ENCODE measurements at places on chromosomes 3 and 15.
A peak's percentile ranks its signal among the peaks of the same experiment; 100 is the strongest.

DNA sequence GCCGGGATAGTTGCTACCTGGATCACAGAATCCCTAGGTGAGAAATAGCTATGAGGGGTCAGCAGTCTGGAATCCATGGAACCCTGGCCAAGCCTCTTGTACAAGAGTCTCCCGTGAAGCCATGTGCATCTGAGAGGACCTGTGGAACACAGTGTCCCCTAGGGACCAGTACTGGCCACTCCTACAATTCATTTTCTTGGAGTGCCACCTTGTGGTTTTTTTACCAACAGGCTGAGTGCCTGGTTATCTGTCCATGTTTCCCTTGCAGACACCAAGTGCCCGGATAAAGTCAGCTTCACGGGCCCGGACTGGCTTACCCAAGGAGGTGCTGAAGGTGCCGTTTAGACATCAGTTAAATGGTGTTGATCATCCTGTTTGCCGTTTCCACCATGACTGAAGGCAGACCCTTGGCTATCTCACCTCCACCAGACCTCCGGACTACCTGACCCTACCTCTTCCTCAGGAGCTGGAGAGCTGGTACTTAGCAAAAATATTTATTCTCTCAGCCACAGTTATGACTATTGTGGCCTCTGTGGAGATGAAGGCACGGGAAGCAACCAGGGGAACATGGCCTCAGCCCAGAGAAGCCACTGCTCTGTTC lies 93.9 kb downstream of the RBPMS2 start:
- H3K4me1 ChIP-seq, result peaks cover 1% of the 10 kb centered on the region
- H3K4me3 ChIP-seq, result no peak overlapping the region
- H3K27ac ChIP-seq, result no peak overlapping the region
- no peak for DNase-seq

- peaks cover 14% of the 10 kb centered on the region for H3K4me1 ChIP-seq
- no peaks in the 10 kb centered on the region for H3K36me3 ChIP-seq
- no peak for DNase-seq
- no peak overlapping the region for H3K4me3 ChIP-seq
- peaks cover 4% of the 10 kb centered on the region for H3K27me3 ChIP-seq
- H3K27ac ChIP-seq, result no peak overlapping the region
Observed at GRCh38 chr3:119314821-119315220, 20.6 kb downstream of the ARHGAP31 start.

DNA sequence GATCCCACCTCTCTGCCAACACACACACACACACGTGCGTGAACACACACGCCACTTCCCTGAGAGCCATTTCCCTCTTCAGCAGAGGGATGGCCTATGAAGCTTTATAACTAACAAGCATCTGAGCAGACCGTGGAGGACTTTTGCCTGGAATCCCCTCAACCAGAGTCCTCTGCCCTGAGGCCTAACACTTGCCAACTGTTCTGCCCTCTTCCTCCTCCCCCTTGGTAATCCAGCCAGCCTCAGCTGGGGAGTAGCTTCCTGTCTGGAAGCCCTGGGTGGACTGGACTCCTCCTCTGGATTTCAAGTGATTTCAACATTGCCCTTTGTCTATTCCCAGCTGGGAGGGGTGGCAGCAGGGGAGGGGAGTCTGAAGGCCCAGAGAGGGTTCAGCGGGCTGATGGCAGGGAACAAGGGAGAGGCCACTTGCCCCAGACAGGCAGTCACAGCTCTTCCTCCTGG lies 68.4 kb upstream of the HACD2 start:
- H3K4me1 ChIP-seq, result no peaks in the 10 kb centered on the region
- no peak overlapping the region for H3K27ac ChIP-seq
- no peaks in the 10 kb centered on the region for H3K36me3 ChIP-seq
- DNase-seq, result no peak

- H3K36me3 ChIP-seq, result peaks cover 17% of the 10 kb centered on the region
- no peaks in the 10 kb centered on the region for H3K4me1 ChIP-seq
- no peak overlapping the region for H3K27ac ChIP-seq
- H3K27me3 ChIP-seq, result no peaks in the 10 kb centered on the region
- DNase-seq, result no peak
Observed at GRCh38 chr15:45604326-45604725, 17.1 kb downstream of the BLOC1S6 start.

- H3K27me3 ChIP-seq, result peaks cover 7% of the 10 kb centered on the region
- no peaks in the 10 kb centered on the region for H3K4me1 ChIP-seq
- no peak for DNase-seq
- H3K36me3 ChIP-seq, result no peaks in the 10 kb centered on the region
- H3K27ac ChIP-seq, result no peak overlapping the region
- no peak overlapping the region for H3K4me3 ChIP-seq
Observed at GRCh38 chr15:66830358-66830757, 128.3 kb downstream of the SMAD6 start.

- no peak overlapping the region for H3K27ac ChIP-seq
- no peak for DNase-seq
- no peaks in the 10 kb centered on the region for H3K27me3 ChIP-seq
Observed at GRCh38 chr3:157247391-157247790, 87.4 kb upstream of the CCNL1 start.

GRCh38 chr15:78216276-78217104 lies 17.9 kb downstream of the ACSBG1 start:
- H3K27me3 ChIP-seq, result peaks cover 14% of the 10 kb centered on the region
- no peak overlapping the region for H3K4me3 ChIP-seq
- no peak overlapping the region for H3K27ac ChIP-seq
- H3K36me3 ChIP-seq, result no peaks in the 10 kb centered on the region
- H3K4me1 ChIP-seq, result no peaks in the 10 kb centered on the region
- no peak for DNase-seq

GRCh38 chr3:61562721-61563312 lies 1.4 kb downstream of the PTPRG start:
- H3K4me1 ChIP-seq, result peaks cover 10% of the 10 kb centered on the region
- H3K27me3 ChIP-seq, result peaks cover 73% of the 10 kb centered on the region
- H3K36me3 ChIP-seq, result no peaks in the 10 kb centered on the region
- no peak for DNase-seq
- peak overlapping the region; percentile 51 for H3K4me3 ChIP-seq

DNA sequence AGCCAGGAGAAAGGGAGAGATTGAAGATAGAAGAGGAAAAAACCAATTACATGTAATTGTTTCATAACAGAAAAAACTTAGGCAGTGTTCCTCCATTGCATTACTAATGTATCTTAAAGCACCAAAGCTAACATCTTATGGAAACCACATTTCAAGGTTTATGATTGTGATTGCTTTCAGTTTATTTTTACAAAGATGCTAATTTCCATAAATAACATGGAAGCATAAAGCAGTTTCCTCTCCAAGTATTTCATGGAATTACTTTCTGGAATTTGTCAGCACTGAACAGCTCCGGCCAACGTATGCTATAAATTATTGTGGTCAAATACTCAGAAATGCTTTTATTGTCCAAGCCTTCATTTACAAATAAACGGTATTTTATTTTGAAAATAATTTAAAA lies 11.6 kb downstream of the ADAMTSL3 start:
- H3K36me3 ChIP-seq, result no peaks in the 10 kb centered on the region
- H3K27me3 ChIP-seq, result no peaks in the 10 kb centered on the region
- no peak overlapping the region for H3K4me3 ChIP-seq
- no peak overlapping the region for H3K27ac ChIP-seq

GRCh38 chr3:117499189-117499870 lies 789.8 kb downstream of the TUSC7 start:
- H3K27ac ChIP-seq, result no peak overlapping the region
- H3K4me1 ChIP-seq, result no peaks in the 10 kb centered on the region
- DNase-seq, result no peak
- no peaks in the 10 kb centered on the region for H3K36me3 ChIP-seq
- no peak overlapping the region for H3K4me3 ChIP-seq

DNA sequence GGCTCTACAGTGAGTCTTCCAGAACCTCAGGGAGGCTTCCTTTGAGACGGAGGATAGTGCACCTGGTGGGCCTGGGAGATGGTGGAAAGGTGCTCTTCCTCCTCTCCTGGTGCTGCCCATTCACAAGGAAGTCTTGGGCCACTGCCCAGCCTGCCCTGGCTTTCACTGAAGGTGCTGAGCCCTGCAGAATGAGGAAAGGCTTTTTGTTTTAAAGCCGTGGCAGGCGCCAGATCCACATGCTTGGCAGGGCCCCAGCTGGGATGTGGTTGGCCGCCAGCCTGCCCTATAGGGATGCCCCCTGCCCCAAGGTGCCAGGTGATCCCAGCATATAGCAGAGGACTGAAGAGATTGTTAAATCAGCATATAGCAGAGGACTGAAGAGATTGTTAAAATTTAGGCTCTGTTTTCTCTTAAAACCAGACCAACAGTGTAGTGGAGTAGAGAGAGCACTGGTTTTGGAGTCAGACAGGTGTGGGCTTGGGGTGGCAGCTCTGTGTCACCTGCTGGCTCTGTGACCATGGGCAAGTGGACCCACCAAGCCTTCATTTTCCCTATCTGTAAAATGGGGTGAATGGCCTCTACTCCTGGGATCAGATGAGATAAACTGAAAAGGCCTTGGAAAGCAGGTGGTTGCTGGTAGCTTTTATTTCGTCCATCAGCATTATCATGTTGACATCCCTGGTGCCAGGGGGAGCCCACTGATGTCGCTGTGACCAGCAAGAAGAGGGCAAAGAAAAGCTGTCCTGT lies 53.3 kb downstream of the SLC6A6 start:
- H3K27me3 ChIP-seq, result no peaks in the 10 kb centered on the region
- no peak overlapping the region for H3K4me3 ChIP-seq
- H3K27ac ChIP-seq, result no peak overlapping the region
- peaks cover 11% of the 10 kb centered on the region for H3K4me1 ChIP-seq

GRCh38 chr3:148332509-148332908 lies 365.2 kb upstream of the AGTR1 start:
- no peak overlapping the region for H3K27ac ChIP-seq
- H3K27me3 ChIP-seq, result no peaks in the 10 kb centered on the region
- no peak overlapping the region for H3K4me3 ChIP-seq
- no peaks in the 10 kb centered on the region for H3K4me1 ChIP-seq
- no peaks in the 10 kb centered on the region for H3K36me3 ChIP-seq
- no peak for DNase-seq

DNA sequence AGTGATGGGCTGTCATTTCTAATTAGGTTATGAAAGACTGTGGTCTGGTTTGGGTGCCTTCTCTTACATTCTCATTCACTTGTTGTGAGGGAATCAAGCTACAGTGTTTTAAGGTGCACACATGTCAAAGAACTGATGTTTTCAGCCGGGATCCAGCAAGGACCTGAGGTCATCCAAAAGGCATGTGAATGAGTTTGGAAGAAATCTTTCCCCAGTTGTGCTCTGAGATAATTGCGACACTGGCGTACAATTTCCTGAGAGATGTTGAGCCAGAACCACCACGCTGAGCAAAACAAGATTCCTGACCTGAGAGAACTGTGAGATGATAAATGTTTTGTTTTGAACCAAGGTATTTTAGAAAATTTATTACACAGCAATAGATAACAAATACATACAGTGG lies 295.3 kb upstream of the SLITRK3 start:
- no peak for DNase-seq
- H3K27ac ChIP-seq, result no peak overlapping the region
- no peak overlapping the region for H3K4me3 ChIP-seq
- no peaks in the 10 kb centered on the region for H3K4me1 ChIP-seq
- H3K36me3 ChIP-seq, result no peaks in the 10 kb centered on the region
- no peaks in the 10 kb centered on the region for H3K27me3 ChIP-seq

GRCh38 chr3:55947406-55947805 lies 460.3 kb upstream of the WNT5A start:
- no peaks in the 10 kb centered on the region for H3K4me1 ChIP-seq
- H3K36me3 ChIP-seq, result no peaks in the 10 kb centered on the region
- H3K4me3 ChIP-seq, result no peak overlapping the region
- no peak overlapping the region for H3K27ac ChIP-seq

DNA sequence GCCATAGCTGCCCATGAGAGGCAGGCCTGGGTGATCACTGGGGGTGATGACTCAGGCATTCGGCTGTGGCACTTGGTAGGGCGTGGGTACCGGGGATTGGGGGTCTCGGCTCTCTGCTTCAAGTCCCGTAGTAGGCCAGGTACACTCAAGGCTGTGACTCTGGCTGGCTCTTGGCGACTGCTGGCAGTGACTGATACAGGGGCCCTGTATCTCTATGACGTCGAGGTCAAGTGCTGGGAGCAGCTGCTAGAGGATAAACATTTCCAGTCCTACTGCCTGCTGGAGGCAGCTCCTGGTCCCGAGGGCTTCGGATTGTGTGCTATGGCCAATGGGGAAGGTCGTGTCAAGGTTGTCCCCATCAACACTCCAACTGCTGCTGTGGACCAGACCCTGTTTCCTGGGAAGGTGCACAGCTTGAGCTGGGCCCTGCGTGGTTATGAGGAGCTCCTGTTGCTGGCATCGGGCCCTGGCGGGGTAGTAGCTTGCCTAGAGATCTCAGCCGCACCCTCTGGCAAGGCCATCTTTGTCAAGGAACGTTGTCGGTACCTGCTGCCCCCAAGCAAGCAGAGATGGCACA lies 5.3 kb downstream of the WDR6 start:
- no peaks in the 10 kb centered on the region for H3K27me3 ChIP-seq
- DNase-seq, result no peak
- peaks cover 5% of the 10 kb centered on the region for H3K36me3 ChIP-seq
- no peak overlapping the region for H3K4me3 ChIP-seq
- H3K4me1 ChIP-seq, result peaks cover 23% of the 10 kb centered on the region
- H3K27ac ChIP-seq, result no peak overlapping the region

GRCh38 chr3:149247008-149247710 lies 25.5 kb upstream of the CP start:
- H3K4me1 ChIP-seq, result peaks cover 24% of the 10 kb centered on the region
- no peak for DNase-seq
- H3K27ac ChIP-seq, result no peak overlapping the region
- no peaks in the 10 kb centered on the region for H3K27me3 ChIP-seq

GRCh38 chr3:159857840-159858239 lies 130.8 kb upstream of the IL12A start:
- no peaks in the 10 kb centered on the region for H3K36me3 ChIP-seq
- H3K4me1 ChIP-seq, result peaks cover 5% of the 10 kb centered on the region
- DNase-seq, result no peak
- no peak overlapping the region for H3K4me3 ChIP-seq
- peaks cover 30% of the 10 kb centered on the region for H3K27me3 ChIP-seq
- H3K27ac ChIP-seq, result no peak overlapping the region

DNA sequence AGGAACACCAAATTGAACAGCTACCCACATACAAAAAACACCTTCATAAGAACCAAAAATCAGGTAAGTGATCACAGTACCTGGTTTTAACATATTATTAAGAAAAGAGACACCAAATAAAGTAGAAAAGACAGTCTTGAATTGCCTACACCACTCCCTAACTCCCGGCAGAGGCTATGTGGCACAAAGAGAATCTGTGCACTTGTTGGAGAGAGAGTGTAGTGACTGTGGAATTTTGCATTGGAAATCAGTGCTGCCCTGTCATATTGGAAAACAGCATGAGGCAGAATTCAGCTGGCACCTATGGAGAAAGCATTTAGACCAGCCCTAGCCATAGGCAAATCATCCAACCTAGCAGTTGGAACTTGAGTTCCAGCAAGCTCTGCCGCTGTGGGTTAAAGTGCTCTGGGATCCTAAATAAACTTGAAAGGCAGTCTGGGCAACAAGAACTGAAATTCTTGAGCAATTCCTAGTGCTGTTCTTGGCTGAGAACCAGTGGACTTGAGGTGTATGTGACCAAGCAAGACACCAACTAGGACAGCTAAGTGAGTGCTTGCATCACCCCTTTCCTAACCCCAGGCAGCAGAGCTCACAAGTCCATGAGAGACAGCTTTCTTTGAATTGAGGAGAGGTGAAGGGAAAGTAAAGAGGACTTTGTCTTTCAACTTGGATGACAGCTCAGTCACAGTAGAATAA lies 969.6 kb upstream of the ALCAM start:
- DNase-seq, result no peak
- H3K27me3 ChIP-seq, result no peaks in the 10 kb centered on the region
- no peak overlapping the region for H3K27ac ChIP-seq
- no peak overlapping the region for H3K4me3 ChIP-seq

All from activated naive CD8-positive, alpha-beta T cell treated with anti-CD3 and anti-CD28 coated beads, Interleukin-2, amount 10 ng/mL, durations not matched to agents 7 days and 5 days (primary cell).